Naive thymus-derived CD8-positive, alpha-beta T cell (primary cell): ENCODE measurements at places on chromosomes 2 and 18. TPM values are rescaled to one million over a fixed set of nuclear protein-coding genes. Genes with fewer than 3 reads are reported as not detected.

DNA sequence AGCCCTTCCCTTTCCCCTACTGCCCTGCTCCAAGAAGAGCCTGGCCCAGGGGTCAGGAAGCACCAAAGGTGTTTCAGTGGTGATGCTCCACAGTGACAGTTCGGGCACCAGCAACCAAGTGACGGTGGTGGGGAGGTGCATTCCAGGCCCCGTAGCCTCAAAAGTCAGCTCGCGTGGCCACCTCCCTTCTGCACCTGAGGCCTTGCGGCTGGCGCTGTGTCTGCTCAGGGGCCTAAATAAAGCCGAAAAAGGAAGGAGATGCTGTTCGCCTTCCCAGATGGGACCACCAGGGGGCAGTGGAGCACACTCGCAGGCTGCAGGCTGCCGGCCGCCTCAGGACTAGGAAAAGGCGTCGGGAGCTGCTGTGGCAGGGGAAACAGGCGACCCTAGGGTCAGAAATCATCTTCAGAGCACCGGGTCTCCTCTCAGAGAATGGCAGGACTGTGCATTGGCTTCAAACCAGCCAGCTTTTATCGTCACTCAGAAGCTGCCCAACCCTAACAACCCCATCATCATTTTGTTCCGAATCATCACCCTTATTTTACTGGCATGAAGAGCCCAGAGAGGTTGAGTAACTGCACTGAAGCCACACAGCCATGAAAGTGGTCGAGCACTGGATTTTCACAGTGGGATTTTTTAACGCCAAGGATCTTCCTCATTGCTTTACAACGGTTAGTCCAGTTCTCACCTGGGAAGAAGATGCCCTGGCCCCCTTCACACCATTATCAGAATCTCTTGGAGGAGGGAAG lies 213.0 kb upstream of the CELF4 start:
- H3K27me3 ChIP-seq, result peaks cover 27% of the 10 kb centered on the region
- H3K36me3 ChIP-seq, result no peaks in the 10 kb centered on the region
- no peak for DNase-seq
- no peak overlapping the region for H3K27ac ChIP-seq
- no peak overlapping the region for H3K4me3 ChIP-seq

DNA sequence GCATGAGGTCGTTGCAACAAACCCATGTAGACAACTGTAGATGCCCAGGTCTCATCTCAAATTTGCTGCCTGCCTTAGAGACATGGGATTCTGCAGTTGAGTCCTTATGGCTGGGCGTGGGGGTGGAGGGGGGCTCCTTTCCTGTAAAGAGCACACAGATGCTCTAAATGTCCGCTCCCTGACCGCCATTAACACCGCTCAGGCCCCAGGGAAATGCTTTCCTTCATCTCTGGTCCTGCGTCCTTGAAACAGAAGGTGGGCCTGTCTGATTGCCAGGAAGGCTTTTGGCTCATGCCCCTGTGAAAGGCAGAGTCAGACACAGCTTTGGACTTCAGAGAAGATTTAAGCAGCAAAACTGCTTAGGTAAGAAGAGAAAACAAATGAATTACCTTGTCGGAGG lies 25.7 kb downstream of the GPR39 start:
- DNase-seq, result no peak
- no peaks in the 10 kb centered on the region for H3K36me3 ChIP-seq
- no peaks in the 10 kb centered on the region for H3K27me3 ChIP-seq
- H3K4me1 ChIP-seq, result no peaks in the 10 kb centered on the region
- H3K4me3 ChIP-seq, result no peak overlapping the region
- H3K27ac ChIP-seq, result no peak overlapping the region

DNA sequence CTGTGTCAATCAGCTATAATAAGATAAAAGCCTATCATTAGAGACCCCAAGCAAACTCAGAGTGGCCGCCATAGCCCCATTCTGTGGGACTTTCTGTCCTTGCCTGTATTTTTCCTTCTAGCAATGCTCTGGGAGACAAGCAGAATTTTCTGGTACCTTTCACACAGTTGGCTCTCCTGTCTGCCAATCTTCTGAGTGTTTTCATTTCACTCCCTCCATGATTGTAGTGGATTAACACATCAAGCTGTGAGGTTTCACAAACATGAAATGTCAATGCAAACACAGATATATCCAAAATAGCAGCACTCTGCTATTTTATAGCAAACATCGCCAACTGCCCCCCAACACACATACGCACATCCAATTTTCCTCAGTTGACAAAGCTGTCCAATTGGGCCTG lies 64.9 kb downstream of the C1D start:
- H3K4me1 ChIP-seq, result no peaks in the 10 kb centered on the region
- H3K36me3 ChIP-seq, result peaks cover 2% of the 10 kb centered on the region
- no peak for DNase-seq
- no peak overlapping the region for H3K4me3 ChIP-seq
- peaks cover 24% of the 10 kb centered on the region for H3K27me3 ChIP-seq

DNA sequence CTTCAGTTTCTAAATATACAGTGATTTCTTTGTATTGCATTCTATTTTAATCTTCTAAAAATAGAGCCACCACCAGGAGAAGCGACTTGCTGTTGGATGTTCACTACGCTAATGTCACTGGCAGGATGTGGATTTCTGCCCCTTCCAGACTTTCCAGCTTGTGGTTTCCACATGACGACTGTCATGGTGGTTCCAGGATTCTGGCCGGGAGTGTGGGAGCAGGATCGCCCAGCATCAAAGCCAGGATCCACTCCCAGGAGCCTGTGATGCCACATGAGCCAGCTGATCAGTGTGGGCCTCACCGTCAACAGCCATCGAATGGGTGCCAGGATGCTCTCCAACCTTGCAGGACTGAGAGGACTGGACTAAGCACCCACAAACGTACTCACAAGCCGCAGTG lies 148.8 kb downstream of the HDAC4 start:
- peaks cover 76% of the 10 kb centered on the region for H3K4me1 ChIP-seq
- peaks cover under 1% of the 10 kb centered on the region for H3K36me3 ChIP-seq
- DNase-seq, result no peak
- no peaks in the 10 kb centered on the region for H3K27me3 ChIP-seq

VIT gene
- polyA plus RNA-seq, result not detected
